ENCODE measurements at places on chromosomes 3 and 15. TPM values are rescaled to one million over a fixed set of nuclear protein-coding genes. Genes with fewer than 3 reads are reported as not detected.

DNA sequence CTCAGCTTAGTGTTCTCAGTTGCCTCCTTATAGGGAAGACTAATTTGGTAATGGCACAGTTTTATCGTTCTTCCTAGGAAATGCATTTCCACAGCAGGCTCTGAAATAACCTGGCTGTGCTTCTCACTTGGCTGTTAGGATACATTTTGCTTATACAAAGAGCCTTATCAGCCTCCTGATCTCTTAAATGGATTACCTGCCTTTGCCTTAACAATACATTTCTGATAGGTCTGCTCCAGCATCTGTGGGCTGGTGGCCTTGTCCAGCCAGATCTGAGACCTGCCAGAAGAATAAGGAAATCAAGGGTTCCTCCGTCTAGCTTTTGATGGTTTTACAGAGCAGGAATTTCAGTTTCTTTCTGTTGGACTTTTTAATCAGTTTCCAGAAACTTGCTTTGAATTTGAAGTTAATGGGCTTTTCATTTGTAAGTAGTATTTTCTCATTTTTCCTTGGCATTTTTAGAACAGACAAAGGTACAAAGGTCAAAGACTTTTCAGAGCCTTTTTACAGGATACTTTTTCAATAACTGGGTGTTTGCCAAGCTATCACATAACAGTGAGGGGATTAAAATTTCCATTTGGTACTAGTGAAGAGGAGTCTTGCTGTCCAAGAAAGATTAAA lies 116.3 kb downstream of the AKAP13 start:
- DNase-seq: no peak

- DNase-seq: no peak
Measured at GRCh38 chr15:71627188-71627587, 183.2 kb upstream of the NR2E3 start.

GRCh38 chr3:14563946-14564539 lies 23.9 kb upstream of the GRIP2 start:
- no peak for DNase-seq

DNA sequence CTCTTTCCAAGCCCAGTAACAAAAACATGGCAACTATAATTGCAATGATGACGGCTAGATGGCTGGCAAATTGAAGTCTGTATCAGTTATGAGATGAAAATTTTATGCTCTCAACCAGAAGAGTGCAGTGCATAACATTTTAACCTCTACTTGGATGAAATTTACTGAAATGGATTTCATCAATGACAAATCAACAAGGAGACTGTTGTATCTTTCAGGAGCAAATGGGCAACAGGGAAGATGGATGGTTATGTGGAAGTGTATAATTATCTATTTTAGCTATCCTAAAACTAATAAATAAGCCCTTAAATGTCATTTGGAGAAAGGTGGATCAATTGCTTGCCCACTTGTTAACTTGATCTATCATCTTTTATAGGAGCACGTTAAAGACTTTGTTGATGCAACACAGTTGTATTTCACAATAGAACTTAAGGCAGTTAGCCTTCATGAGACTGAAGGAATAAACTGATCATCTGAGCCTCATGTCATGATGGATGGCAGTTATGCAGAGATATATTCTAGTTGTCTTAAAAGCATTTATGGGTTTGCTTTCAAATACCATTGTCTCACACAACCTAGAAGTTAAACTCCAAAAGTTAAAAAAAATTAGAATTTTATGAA lies 315.1 kb upstream of the TBC1D5 start:
- DNase-seq: no peak

DNA sequence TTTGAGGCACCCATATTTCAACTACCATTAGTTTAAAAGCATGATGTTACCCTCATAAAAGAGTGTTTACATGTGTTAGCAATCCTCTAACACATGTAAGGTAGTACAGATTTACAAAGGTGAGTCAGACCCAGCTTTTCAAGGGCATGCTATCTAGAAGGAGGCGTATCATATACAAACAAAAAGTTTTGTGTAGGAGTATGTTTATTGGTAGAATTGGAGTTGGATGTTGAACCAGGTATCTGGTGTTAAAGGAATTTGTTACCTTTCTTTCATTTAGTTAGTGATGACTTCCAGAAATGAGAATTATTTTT lies 2.4 kb downstream of the HACD3 start:
- no peak for DNase-seq

DNA sequence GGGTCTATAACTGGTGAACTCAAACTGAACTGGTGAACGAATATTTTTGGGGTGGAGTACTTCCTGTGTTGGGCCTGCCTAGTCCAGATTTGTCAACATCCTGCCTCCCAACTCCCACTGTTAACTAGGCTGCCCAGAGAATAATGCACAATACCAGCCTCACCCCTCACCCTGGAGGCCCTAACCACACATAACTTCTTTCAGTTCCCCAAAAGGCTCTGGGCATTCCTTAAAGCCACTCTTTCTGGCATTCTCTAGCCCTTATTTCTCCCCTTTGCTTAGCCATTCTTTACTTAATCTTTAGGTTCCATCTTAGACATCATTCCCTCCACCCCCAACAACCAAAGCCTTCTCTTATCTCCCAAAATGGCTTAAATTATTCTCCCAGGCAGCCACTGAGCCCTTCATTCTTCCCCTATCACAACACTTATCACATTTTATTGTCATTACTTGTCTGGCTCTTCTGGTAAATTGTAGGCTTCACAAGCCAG lies 9.1 kb upstream of the SEC11A start:
- DNase-seq: no peak

DNA sequence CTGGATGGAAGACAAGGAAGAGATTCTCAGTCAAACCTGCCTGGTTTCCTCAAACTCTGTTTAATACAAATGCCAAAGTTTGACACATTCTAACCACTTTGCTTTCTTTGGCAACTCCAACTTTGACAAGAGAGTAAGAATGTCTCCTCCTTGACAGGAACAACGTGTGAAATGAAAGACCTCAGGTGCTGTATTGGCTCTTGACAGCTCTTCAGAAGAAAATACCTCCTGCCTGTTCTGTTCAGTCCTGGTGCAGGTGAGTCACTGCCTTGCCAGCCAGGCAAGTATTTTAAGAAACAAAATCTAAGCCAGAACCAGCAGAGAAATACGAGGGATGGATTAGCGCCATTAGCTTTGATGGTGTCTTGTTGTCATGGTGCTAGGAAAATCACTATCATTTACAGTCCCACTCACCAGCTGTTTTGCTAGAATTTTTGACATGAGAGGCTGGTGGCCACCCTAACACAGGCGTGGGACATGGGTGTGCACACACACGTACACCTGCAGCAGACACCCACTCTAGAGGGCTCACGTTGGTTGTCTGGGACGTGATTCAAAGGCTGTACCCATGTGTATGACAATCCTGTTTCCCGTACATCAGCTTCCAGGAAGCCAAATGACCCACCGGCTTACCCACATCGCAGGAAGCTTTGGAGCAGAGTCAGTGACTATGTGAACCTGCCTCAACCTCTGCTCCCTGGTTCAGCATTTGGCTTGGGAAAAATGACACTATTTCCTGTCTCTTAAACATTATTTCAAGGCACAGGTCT lies 60.4 kb downstream of the CCNL1 start:
- no peak for DNase-seq

ECE2 gene
- polyA plus RNA-seq: not detected
